ENCODE measurements at places on chromosomes 16 and 17.
A peak's percentile ranks its signal among the peaks of the same experiment; 100 is the strongest.

DNA sequence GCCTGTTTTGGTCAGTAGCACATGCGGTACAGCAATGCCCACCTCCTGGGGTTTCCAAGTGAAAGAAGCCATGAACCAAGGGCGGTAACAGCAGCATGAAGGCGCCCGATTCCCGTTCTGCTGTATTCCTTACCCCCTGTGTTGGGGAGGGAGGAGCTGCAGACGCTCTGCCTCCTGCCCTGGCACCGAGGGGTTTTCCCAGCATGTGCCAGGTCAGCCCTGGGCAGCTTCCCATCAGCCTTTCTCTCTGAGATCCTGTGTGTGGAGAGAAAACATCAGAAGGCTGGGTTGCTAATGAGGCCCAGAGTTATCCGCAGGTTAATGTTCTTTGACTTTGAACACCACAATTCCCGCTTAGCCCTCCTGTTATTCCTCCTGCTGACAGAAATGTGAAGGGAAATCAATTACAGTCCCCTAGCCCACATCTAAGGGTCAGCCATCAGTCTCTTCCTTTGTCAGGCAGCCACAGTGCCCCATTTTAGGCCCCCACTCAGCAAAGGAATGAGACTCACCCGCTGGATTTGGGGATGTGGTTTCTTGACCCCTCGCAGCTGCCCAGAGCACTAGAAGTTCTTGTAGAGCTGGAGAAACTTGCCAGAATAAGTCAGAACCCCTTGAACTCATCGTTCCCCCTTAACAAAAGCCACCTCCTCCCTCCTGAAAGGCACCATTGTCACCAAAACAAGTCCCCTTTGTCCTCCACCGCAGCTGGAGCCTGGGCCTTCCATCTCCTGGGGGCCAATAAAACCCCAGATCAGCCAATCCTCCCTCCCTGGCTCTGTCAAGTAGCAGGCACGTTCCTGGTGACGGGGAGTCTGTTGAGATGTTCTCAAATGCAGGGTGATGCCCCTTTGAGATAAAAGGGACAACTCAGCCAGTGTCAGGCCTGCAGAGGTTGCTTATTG is 168.5 kb downstream of the KATNIP start:
- no peak for DNase-seq

GRCh38 chr17:81206166-81206565 is 16.6 kb downstream of the CEP131 start:
- no peak for DNase-seq

GRCh38 chr17:6286233-6286632 is 148.7 kb downstream of the AIPL1 start:
- no peak for DNase-seq

GRCh38 chr17:36088670-36089338 is 1.1 kb downstream of the CCL3 start:
- no peak for DNase-seq

DNA sequence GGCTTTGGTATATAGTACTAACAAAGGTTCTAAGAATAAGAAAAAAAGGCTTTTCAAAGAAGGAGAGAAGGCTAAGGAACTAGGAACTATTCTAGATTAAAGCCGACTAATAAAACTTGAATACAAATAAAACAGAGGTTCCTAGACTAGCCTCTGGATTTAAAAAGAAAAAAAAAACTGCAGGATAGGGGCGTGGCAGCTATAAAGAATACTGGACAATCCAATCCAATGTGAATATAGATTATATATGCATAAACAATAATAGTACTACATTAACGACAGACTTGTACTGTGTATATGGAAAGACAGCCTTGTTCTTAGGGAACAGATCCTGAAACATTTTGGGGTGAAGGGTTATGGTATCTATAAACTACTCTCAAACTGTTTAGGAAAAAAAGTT is 23.9 kb upstream of the ANKFY1 start:
- no peak for DNase-seq

DNA sequence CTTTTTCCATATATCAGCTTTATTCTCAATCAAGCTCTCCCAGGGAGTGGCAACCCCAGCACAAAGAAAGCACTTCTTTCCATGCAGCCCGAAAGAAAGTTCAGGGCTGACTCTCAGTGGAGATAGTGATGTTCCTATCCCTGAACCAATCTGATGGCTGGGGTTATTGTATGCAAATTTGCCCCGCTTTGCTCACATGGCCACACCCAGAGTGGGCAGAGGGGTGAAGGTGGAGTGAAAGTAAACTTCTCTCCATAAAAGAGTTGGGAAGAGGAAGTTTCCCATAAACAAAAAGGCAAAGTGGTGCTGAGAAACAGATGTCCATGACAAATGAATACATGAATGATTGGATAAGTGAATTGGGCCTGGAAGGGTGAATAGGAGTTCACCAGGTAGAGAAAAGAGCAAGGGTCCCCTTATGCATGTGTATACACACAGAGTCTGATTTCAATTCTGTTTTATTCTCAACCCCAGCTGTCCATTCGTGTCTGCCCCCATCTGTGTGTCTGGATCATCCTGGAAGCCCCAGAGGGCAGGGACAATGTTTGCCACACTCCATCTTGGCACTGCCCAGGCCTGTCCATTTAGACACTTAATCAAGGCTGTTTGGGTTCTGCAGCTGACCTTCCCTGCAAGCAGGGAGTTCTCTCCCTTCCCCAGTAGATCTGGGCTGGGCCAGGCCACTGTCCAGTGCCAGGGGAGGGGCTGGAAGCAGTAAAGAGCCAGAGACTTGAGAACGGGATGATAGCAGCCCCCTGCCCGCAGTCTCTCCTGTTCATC is 14.1 kb upstream of the NGFR start:
- no peak for DNase-seq

DNA sequence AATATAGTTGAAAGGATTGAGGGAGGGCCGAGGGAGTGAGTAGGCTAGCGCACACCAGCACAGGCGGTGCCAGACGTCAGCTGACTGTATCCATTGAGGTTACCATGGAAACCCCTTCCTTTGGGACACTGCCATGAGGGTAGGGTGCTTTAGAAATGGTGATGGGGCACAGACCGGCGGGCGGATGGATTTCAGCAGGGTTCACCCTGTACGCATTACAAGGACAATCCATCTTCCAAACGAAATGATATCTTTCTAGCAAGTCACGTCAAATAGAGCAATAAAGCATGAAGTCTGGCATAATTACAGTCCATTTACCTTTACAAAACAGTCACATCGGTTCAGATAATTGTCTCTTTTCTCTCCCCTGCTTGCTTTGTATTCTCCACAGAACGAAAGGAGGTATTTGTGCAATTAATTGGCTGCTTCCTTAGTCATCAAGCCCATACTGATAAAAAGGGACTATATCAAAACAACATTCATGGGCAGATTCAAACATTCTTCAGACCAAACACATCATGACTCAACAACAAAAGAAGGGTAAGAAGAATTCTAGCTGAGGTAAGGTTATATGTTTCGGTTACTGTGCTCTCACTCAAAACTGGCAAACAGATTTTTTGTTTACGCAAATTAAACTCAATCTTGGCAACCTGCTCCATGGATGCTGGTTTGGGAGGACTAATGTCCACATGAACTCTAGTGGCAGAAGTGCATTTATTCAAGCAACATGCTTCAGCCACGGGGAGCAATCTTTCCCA is 140.6 kb downstream of the CDK5R1 start:
- DNase-seq = no peak

DNA sequence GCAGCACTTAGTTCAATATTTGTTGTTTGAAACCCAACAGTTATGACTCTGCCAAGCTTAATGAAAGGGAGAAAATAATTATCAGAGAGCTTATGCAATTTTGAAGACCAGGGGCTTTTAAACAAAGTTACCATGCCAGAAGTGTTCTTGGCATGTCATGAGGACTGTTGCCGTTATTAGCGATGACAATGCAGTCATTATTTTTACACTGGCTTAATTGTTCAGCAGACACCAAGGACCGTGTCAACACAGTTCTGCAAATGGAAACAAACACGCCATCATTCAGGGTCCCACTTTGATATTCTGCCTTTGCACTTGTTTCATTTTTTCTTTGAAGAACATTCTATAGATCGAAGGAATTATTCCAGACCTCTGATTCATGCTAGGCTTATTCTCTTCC is 518.5 kb downstream of the CDH13 start:
- DNase-seq = no peak

DNA sequence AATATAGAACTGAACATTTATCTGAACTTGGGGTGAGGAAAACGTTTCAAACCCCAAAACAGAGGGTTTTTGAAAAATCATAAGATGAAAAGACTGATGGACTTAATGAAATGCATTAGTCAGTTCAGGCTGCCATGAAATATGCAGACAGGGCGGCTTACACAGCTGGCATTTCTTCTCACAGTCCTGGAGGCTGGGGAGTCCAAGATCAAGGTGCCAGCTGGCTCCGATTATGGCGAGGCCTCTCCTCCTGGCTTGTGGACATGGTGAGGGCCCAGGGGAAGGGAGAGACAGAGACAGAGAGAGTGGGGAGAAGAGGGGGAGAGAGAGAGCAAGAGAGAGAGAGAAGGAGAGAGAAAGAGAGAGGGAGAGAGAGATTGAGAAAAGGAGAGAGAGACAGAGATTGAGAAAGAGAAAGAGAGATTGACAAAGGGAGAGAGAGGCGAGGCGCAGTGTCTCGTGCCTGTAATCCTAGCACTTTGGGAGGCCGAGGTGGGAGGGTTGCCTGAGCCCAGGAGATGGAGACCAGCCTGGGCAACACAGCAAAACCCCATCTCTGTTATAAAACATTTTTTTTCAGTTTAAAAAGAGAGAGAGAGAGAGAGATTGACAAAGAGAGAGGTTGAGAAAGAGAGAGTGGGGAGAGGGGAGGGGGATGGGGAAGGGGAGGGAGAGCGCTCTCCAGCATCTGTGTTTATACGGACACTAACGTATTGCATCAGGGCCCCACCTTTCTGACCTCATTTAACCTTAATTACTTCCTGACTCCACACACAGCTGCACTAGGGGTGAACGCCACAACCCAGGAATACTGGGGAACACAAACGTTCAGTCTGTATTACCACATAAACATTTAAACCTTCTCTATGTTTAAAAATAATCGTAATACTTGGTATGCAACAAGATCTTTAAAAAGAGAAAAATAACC is 24.6 kb upstream of the RPH3AL start:
- no peak for DNase-seq

- DNase-seq = no peak
Measured at GRCh38 chr16:2497695-2498484, 15.9 kb upstream of the ATP6V0C start.

DNA sequence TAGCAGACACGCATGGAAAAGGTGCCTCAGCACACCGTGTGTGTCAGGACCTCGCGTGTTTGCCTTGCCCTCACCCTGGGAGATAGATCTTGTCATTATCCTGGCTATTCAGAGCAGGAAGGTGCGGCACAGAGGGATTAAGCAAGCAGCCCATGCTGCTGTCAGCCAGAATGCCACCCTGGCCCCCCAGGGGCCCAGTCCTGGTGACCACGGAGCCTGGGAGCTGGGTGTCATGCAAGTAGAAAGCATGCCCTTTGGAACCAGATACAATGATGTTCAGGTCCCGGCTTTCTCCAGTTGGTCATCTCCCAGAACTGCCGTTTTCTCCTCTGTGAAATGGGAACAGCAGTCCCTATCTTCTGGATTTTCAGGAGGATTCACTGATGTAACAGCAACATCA is 29.9 kb downstream of the CACNG4 start:
- DNase-seq = no peak

GRCh38 chr16:49640581-49640980 is 215.3 kb downstream of the ZNF423 start:
- no peak for DNase-seq

- DNase-seq = no peak
Measured at GRCh38 chr16:67268136-67268579, 11.2 kb upstream of the PLEKHG4 start.

DNA sequence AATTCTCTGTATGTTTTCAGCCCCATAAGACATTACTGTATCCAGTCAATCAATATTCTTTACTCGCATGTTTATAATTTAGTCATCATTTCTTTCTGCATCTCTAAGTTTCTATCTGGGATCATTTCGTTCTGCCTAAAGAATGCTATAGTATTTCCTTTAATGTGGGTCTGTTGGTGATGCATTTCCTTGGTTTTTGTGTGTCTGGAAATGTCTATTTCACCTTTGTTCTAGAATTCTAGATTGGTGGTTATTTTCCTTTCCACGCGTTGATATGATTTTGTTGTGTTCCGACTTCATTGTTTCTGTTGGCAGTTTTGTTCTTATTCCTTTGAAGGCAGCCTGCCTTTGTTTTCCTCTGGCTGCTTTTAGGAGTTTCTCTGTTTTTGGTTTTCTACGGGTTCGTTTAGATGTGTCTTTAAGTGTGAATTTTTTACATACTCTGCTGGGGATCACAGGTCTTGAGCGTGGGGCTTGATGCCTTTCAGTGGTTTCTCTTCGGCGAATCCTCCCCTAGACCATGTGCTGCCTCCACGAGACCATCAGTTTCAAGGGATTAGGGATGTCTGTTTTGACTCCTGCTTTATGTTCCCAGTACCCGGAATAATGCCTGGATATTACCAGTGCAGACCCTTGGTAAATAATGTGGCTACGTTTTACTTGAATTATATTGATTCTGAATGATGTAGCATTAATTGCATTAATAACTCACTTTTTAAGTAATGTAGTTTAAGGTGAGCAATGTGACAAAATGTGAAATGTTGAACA is 23.5 kb downstream of the POLR3E start:
- peak; percentile 20 for DNase-seq

- DNase-seq = no peak
Measured at GRCh38 chr16:78962457-78962929, 638.0 kb downstream of the MAF start.

DNA sequence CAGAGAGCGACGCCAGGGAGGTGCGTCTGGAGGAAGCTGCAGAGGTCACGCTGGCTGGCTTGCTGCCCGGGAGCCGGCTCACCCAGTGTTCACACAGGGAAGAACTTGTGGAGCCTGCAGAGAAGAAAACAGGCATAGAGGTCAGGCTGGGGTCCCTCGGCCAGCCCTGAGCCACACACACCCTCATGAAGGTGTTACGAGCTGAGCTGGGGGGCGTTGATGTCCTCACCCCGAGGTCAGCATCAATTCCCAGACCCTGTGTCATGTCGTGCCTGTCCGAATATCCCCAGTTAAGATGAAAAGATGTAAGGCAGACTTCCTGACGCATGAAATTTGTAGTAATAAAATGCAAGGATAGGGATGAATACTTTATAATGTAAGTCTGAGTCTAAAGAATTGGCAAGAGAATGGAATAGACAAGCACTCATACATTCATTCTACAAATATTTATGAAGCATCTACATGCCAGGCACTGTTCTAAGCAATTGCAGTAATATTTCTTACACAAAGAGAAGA is 77.1 kb downstream of the USP31 start:
- no peak for DNase-seq

All from vagina (tissue), 2 donors.